Activated naive CD8-positive, alpha-beta T cell treated with anti-CD3 and anti-CD28 coated beads, Interleukin-2, amount 10 ng/mL, durations not matched to agents 7 days and 5 days (primary cell): ENCODE measurements at places on chromosomes 1 and 21. TPM values are rescaled to one million over a fixed set of nuclear protein-coding genes. Genes with fewer than 3 reads are reported as not detected.

DNA sequence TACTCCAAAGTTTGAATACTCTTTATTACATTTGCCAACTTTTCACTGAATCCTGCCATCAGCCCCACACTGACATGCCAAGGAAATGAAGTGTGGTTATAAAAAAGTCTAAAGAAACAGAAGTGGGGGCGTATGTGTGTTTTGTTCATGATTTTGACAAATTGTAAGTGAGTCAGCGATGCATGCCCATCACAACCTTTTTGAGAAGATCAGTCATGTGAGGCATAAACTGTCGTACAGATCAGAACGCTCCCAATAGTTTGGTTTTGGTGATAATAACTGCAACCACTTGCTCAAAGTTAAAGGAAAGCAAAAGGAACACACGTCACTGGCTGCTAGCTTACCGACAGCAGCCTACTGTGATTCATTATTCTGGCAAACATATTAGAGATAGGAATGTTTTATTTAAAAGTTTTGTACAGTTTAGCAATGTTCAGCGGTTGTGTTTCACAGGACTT, 95.6 kb downstream of the RGS2 start:
- H3K4me3 ChIP-seq = no peak overlapping the region
- no peak overlapping the region for H3K27ac ChIP-seq
- H3K27me3 ChIP-seq = peaks cover 3% of the 10 kb centered on the region
- no peaks in the 10 kb centered on the region for H3K36me3 ChIP-seq

DNA sequence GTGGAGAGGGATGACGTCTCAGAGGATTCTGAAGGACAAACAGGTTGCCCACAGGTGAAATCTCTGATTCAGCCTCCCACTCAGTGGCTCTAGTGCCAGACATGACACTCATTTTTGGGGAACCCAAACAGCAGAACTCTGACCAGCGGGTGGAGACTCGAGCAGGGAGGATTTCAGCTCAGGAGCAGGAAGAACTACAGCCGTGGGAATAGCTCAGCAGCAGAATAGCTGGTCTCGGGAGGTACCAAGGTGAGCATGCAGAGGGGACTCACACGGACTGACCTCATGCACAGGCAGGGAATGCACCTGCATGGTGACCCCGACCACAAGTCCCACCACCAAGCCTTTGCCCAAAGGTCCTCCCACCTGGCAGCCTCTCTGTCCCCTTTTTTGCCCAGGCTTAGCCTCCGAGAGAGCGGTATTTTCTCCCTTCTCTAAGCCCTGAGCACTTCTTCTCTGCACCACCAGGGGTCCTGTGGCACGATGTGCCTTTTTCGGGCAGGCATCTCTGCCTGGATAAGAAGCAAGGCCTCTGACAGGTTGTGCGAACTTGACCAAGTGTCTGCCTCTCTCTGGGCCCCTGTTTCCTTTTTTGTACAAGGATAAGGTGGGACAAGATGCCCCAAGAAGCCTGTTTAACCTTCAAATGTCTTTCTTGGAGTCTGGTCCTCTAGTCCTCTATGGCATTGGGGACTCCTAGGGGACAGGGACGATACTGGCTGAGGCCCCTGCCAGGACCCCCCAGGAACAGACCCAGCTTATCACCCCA, 8.8 kb upstream of the FGR start:
- peak; percentile 67 for DNase-seq
- no peaks in the 10 kb centered on the region for H3K36me3 ChIP-seq
- H3K4me1 ChIP-seq = peaks cover 13% of the 10 kb centered on the region
- H3K27me3 ChIP-seq = peaks cover 6% of the 10 kb centered on the region
- no peak overlapping the region for H3K4me3 ChIP-seq

- no peak for DNase-seq
- H3K4me3 ChIP-seq = no peak overlapping the region
- H3K36me3 ChIP-seq = no peaks in the 10 kb centered on the region
Observed at GRCh38 chr1:2823921-2824610, 22.6 kb upstream of the TTC34 start.

Gene LCE1F
- total RNA-seq = not detected

Gene FALEC
- 0.58 TPM for total RNA-seq

GRCh38 chr1:27392778-27393635, 585 bp downstream of the GPR3 start:
- H3K27ac ChIP-seq = peak overlapping the region; percentile 69
- peaks cover 14% of the 10 kb centered on the region for H3K4me1 ChIP-seq
- no peak for DNase-seq
- H3K36me3 ChIP-seq = no peaks in the 10 kb centered on the region

Gene CASQ2
- total RNA-seq = not detected

DNA sequence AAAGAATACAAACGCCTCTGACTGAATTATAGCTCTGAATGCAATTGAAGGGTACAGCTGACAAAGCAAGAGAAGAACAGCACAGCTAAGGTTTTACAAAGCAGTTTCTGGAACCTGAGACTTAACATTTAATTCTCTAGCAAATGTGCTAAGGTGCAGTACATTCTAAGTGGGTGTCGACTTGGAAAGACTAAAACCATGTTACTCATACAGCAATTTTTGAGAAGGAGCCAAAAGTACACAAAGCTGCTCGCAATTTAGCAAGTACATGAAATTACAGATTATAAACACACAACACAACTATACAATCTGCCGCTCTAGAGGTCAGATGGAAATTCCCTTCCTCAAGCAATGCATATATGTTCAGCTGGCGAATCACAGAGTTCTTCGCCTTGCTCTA, 121.9 kb downstream of the TIAM1 start:
- H3K4me1 ChIP-seq = no peaks in the 10 kb centered on the region
- peaks cover 2% of the 10 kb centered on the region for H3K27me3 ChIP-seq
- no peak overlapping the region for H3K27ac ChIP-seq
- no peak overlapping the region for H3K4me3 ChIP-seq
- DNase-seq = no peak
- H3K36me3 ChIP-seq = peaks cover 18% of the 10 kb centered on the region

DNA sequence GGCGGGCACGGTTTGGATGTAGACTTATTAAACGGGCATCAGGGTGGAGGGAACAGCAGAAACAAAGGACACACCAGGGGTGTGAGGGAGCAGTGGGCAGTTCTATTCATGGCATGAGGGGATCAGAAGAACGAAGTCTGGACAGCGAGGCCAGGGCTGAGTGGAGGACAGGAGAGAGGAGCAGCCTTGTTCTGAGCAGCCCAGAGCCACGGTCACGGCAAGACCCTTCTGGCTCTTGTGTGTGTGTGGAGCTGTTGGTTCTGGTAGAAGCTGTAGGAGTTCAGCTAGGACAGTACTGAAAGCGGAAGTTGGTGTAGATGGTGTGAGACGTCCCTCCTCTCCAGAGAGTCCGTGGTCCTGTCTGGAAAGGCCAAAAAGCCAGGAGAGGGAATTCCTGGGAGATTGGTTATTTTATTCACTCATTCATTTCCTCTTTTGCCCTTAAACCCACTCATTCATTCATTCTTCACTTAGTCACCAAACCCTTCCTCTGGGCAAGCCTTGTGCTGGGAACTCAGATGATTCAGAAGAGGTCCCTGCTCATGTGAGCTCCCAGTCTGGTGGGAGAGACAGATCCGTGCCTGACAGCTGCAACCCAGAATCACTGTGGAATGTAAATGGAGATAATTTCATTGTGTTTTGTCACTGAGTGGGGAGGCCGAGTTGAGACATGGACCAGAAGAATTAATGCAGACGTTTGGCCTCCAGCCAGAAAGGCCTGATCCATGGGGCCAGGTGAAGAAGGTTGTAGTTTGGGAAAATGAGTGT, 4.1 kb upstream of the ACOT11 start:
- peaks cover 15% of the 10 kb centered on the region for H3K4me1 ChIP-seq
- H3K36me3 ChIP-seq = no peaks in the 10 kb centered on the region
- DNase-seq = no peak
- no peak overlapping the region for H3K4me3 ChIP-seq
- H3K27me3 ChIP-seq = peaks cover 19% of the 10 kb centered on the region

DNA sequence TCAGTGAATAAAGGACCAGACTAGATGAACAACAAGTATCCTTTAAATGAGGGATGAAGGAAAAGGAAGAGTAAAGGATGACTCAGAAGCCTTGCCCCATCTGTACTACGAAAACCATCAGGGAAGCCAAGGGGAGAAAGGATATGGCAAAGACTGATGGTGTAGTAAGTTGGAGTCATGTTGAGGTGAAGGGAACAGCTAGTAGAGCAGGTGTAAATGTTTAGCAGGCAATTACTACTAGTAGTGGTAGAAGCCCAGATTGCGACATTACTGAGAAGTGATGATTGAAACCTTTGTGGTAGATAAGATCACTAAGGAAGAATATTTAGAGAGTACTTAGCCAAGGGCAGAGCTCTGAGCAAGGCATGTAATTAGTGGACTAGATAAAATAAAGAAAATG, 84.0 kb downstream of the PHTF1 start:
- H3K4me1 ChIP-seq = peaks cover 5% of the 10 kb centered on the region
- H3K4me3 ChIP-seq = no peak overlapping the region
- H3K27ac ChIP-seq = no peak overlapping the region
- DNase-seq = no peak
- H3K36me3 ChIP-seq = no peaks in the 10 kb centered on the region

Gene ITPKB
- total RNA-seq = 76.9 TPM

GRCh38 chr1:228009116-228009827, 2.5 kb downstream of the WNT3A start:
- peak overlapping the region; percentile 80 for H3K4me3 ChIP-seq
- peak overlapping the region; percentile 68 for H3K27ac ChIP-seq
- no peaks in the 10 kb centered on the region for H3K36me3 ChIP-seq
- H3K27me3 ChIP-seq = peaks cover 47% of the 10 kb centered on the region

- H3K27ac ChIP-seq = no peak overlapping the region
- no peak overlapping the region for H3K4me3 ChIP-seq
- peaks cover 56% of the 10 kb centered on the region for H3K27me3 ChIP-seq
- no peak for DNase-seq
- H3K36me3 ChIP-seq = no peaks in the 10 kb centered on the region
Observed at GRCh38 chr1:214260561-214261205, 20.3 kb upstream of the SMYD2 start.

DNA sequence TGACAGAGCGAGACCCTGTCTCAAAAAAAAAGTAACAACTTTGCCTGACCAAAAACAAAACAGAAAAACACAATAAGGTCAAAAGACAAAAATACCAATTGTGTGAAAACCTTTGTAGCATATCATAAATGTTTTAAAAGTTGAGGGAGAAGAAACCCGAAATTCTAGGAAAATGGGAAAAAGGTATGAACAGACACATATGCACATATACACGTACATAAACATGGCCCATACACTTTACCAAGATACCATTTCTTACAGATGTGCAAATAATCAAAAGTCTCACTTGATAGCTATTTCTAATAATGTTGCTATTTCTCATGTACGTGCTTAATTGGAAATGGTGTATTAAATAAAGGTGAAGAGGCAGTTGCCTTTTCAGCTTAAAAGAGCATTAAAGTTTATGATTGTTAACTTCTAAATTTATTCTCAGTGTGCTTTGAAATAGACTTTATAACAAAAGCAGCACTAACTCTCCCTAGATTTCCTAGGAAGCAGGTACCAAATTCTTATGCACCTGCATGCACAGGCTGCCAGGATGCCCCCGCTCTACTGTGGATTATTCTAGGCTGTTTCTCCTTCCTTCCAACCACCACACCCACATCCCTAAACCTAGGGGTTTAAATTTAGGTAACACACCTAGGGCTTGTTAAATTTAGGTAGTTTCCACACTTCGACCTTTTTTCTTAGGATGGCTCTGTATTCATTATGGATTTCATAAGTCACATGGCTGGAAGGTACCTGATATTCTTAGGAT, 33.8 kb downstream of the ADARB1 start:
- H3K27ac ChIP-seq = no peak overlapping the region
- DNase-seq = no peak
- H3K36me3 ChIP-seq = peaks cover 7% of the 10 kb centered on the region

GRCh38 chr1:228937851-228938536, 202.7 kb downstream of the RHOU start:
- H3K4me3 ChIP-seq = peak overlapping the region; percentile 57
- no peaks in the 10 kb centered on the region for H3K27me3 ChIP-seq
- peak overlapping the region; percentile 91 for H3K27ac ChIP-seq
- no peak for DNase-seq
- H3K4me1 ChIP-seq = peaks cover 48% of the 10 kb centered on the region

- no peak for DNase-seq
- H3K36me3 ChIP-seq = peaks cover 7% of the 10 kb centered on the region
- H3K4me3 ChIP-seq = no peak overlapping the region
- no peaks in the 10 kb centered on the region for H3K27me3 ChIP-seq
- H3K27ac ChIP-seq = no peak overlapping the region
Observed at GRCh38 chr1:207398986-207399385, 55.1 kb upstream of the CR2 start.

Gene THEM5
- not detected for total RNA-seq

Gene SPRR2E
- not detected for total RNA-seq

GRCh38 chr1:54337928-54338327, 68.3 kb downstream of the SSBP3 start:
- H3K4me3 ChIP-seq = no peak overlapping the region
- H3K4me1 ChIP-seq = peaks cover 18% of the 10 kb centered on the region
- peaks cover 6% of the 10 kb centered on the region for H3K36me3 ChIP-seq
- no peaks in the 10 kb centered on the region for H3K27me3 ChIP-seq
- peak overlapping the region; percentile 49 for H3K27ac ChIP-seq

- DNase-seq = no peak
- H3K4me1 ChIP-seq = no peaks in the 10 kb centered on the region
- H3K27me3 ChIP-seq = no peaks in the 10 kb centered on the region
Observed at GRCh38 chr1:63428815-63429214, 61.4 kb downstream of the ALG6 start.

GRCh38 chr1:200179781-200180160, 152.3 kb downstream of the NR5A2 start:
- H3K27ac ChIP-seq = no peak overlapping the region
- H3K4me1 ChIP-seq = peaks cover 1% of the 10 kb centered on the region
- H3K4me3 ChIP-seq = no peak overlapping the region

DNA sequence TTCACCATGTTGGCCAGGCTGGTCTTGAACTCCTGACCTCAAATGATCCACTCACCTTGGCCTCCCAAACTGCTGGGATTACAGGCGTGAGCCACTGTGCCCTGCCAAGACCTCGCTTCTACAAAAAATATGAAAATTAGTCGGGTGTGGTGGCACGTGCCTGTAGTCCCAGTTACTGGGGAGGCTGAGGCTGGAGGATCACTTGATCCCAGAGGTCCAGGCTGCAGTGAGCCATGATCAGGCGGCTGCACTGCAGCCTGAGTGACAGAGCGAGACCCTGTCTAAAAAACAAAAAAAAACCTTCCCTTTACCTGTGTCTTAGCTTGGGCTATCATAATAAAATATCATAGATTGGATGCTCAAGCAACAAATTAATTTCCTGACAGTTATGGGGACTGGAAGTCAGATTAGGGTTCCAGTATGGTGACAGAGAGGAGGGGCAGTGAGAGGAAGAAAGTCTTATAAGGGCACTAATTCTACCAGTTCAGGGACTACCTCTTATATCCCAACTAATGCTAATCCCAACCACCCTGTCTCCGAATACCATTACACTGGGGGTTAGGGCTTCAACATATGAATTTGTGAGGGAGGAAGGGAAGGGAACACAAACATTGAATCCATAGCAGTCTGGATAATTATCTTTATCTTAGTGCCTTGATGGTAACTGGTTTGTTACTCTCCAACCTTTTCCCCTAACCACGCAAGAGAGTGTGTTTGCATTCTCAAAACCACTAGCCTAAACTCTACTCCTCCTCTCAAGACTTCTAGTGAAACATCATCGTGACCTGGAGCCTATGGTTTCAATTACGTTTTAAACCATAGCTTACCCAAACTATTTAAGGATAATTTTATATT, 1.0 kb upstream of the NAXE start:
- no peaks in the 10 kb centered on the region for H3K27me3 ChIP-seq
- H3K27ac ChIP-seq = peak overlapping the region; percentile 80
- no peak for DNase-seq
- H3K4me3 ChIP-seq = peak overlapping the region; percentile 83
- peaks cover 20% of the 10 kb centered on the region for H3K4me1 ChIP-seq
- H3K36me3 ChIP-seq = peaks cover 9% of the 10 kb centered on the region

GRCh38 chr1:12454406-12455391, 163.3 kb downstream of the DHRS3 start:
- peaks cover 82% of the 10 kb centered on the region for H3K4me1 ChIP-seq
- peak overlapping the region; percentile 40 for H3K4me3 ChIP-seq
- peaks cover 37% of the 10 kb centered on the region for H3K36me3 ChIP-seq
